ENCODE measurements at places on chromosomes 2 and 18. TPM values are rescaled to one million over a fixed set of nuclear protein-coding genes. Genes with fewer than 3 reads are reported as not detected.

DNA sequence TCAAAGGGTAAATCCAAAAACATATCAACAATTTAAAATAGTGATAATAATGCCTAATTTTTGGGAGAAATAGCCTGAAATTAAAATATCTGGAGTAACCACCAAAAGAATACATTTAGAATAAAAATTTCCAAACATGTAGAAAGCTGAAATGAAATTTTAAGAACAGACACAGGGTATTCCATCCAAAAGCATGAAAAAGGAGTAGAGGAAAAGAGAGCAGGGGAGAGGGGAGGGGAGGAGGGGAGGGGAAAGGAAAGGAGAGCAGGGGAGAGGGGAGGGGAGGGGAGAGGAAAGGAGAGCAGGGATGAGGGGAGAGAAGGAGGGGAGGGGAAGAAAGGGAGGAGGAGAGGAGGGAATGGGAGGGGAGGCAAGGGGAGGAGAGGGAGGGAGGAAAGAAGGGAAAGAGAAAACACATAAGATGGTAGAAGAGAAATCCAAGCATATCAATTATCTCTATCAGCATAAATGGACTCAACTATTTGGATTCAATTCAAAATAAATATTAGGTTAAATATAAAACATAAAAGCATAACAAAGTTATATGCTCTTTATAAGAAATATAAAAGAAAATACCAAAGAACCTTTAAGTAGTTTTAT is 141.1 kb downstream of the ZNF385B start:
- DNase-seq: no peak

- no peak for DNase-seq
Measured at GRCh38 chr2:114786901-114787300, 344.5 kb downstream of the DPP10 start.

DNA sequence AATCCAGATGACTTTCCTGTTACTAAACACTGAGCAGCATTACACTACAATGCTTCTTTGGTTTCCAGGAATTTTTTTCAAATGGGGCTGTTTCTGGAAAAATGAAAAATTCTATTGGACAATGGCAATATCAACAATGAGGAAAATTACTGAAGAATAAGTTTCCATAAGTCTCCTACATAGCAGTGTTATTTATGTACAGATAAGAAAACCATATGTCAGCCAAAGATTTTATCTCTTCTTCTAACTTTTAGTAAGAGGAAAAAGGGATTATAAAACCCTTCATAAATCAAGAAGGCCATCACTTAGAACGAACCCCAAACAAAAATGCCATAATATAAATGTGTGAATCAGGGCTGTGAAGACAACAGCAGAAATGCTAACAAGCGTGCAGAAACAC is 31.6 kb upstream of the NOSTRIN start:
- DNase-seq: no peak

GRCh38 chr2:110679337-110679707 is 1.5 kb upstream of the BUB1 start:
- no peak for DNase-seq

DNA sequence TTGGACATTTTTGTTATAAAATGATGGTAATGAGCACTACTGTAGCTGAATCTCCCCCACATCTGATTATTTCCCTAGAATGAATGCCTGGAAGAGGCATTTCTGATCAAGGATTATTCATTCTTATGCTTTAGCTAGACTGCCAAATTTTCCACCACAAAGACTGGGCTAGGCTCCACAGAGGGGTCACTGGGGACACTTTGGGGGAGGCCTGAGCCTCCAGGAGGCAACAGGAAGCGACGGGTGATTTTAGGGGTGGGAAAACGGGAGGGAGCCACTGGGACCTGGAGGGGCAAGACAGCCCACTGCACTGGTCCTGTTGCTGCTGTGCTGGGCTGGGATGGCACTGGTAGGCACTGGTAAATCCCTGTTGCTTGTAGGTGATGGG is 2.4 kb upstream of the ASB1 start:
- DNase-seq: no peak

- DNase-seq: no peak
Measured at GRCh38 chr2:101367508-101367907, 19.8 kb downstream of the CREG2 start.

The RPRD1A gene
- 45.5 TPM for total RNA-seq

The TEX44 gene
- not detected for total RNA-seq

The MROH2A gene
- total RNA-seq: not detected
